Activated T-helper 2 cell treated with anti-CD3 and anti-CD28 coated beads, Interferon-gamma antibody, Interleukin-2, Interleukin-4, amounts not matched to agents 10 μg/mL and 5 μg/mL and 100 μg/mL, durations not matched to agents 14 hours and 24 hours and 36 hours (primary cell): ENCODE measurements at places on chromosomes 3 and 15. TPM values are rescaled to one million over a fixed set of nuclear protein-coding genes. Genes with fewer than 3 reads are reported as not detected.

GRCh38 chr3:12413721-12414255 is 70.5 kb upstream of the TSEN2 start:
- DNase-seq: no peak

GRCh38 chr3:171678971-171679492 is 131.3 kb downstream of the PLD1 start:
- DNase-seq: no peak

GRCh38 chr3:127775398-127776109 is 46.8 kb downstream of the MGLL start:
- DNase-seq: no peak

- DNase-seq: no peak
Observed at GRCh38 chr3:117133066-117133465, 423.5 kb downstream of the TUSC7 start.

DNA sequence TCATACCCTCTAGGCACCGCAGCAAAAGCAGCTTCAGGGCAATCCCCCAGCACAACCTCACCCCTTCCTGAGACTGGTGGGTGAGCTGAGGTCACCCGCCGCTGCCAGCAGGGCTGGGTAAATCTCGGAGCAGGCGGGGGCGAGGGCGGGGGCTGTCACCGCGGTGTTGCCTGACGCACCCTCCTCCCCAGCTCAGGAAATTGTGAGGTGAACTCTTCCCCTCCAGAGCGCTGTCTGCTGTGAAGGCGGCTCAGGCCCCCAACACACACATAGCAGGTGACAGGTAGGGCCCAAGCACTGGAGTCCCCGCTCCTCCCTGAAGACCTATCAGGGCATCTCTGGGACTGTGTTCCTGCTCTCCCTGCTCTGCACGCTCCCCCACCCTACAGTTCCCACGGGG is 30.2 kb upstream of the FURIN start:
- peak; percentile 79 for DNase-seq

- DNase-seq: no peak
Observed at GRCh38 chr3:29655015-29655747, 374.3 kb downstream of the RBMS3 start.

DNA sequence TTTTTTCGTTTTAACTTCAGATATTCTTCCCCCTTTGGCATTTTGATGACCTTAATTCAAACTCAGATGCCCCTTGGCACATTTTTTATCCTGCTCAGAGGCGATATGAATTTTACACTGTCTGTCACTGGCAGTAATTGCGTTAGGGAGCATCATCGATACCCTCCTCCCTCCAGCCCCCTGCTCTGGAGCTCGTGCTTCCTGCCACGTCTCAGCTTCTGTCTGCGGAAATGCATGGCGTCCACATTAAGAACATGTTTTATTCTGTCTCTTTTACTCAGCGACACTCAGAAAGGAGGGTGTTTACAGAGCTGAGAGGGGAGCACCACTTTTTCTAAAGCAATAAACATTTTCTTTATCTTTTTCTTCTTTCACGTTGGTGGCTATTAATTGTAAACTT is 254.2 kb downstream of the EBLN2 start:
- DNase-seq: no peak

DNA sequence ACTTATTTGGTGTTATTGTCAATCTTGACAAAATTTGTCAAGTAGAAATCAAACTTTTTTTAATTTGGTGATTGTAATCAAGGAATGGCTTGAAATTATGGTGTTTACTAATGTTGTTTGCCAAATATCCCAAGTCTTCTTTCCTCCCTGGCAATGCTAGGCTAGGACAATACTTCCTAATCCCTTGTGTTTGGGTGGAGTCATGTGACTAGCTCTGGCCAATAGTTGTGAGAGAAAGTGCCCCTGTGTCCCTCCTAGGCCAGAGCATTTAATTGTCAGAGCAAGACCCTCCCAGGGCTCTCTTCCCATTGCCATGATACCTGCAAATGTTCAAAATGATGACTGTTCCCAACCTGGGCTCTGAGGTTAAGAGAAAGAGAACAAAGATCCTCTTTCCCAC is 132.7 kb downstream of the ANXA2 start:
- DNase-seq: no peak

DNA sequence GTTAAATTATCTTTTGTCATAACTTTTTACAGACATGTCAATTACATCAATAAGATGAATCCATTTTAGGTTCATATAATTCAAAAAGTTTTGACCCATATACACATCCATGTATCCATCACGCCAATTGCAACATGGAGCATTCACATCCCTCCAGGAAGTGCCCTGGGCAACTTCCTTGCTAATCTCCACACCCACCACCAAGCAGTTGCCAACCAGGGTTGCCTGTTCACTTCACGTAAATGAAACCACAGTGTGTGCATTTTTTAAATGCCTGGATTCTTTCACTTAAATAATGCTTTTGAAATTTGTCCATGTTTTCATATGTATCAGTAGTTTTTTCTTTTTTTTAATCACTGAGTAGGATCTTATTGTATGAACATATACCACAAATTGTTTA is 40.7 kb upstream of the LYZL4 start:
- DNase-seq: no peak

- DNase-seq: no peak
Observed at GRCh38 chr3:120823156-120823555, 80.6 kb downstream of the GTF2E1 start.

DNA sequence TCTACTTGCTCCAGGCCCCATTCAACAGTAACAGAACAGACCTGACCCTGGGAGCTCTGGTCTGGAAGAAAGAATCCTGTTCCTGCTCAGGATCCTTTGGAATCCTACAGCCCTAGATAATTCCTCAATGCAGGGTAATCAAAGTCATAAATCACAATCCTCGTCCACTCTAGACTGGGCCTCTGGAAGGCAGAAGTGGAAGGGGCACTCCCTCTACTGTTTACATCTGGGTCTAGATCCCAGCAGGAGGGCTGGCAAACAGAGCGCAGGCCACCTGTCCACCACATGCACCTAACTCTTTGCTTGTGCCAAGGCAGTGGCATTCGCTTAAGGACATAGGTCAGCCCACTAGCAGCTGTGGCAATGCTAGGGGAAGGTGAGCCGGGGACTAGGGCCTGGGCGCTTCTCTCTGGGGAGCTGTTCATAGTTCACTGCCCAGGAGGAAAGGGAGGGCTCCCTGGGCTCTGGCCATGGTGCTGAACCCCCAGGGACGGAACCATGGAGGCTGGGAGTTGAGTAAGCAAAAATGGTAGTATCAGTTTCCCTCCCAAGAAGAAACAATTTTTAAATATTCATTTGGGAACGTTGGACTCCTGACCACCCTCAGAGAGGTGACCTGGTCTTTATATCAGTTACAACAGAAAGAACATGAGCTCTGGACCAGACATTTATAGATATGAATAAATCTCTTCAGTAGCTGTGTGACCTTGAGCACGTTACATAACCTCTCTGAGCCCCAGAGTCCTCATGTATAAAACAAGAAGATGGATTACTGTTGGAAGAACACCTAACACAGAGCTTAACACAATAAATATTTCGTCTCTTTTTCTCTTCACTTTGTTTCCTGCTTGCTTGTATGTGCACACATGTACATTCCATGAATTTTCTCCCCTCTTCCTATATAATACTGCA is 90.2 kb downstream of the NTRK3 start:
- DNase-seq: no peak

GRCh38 chr15:81085213-81085612 is 48.9 kb upstream of the CFAP161 start:
- DNase-seq: no peak

DNA sequence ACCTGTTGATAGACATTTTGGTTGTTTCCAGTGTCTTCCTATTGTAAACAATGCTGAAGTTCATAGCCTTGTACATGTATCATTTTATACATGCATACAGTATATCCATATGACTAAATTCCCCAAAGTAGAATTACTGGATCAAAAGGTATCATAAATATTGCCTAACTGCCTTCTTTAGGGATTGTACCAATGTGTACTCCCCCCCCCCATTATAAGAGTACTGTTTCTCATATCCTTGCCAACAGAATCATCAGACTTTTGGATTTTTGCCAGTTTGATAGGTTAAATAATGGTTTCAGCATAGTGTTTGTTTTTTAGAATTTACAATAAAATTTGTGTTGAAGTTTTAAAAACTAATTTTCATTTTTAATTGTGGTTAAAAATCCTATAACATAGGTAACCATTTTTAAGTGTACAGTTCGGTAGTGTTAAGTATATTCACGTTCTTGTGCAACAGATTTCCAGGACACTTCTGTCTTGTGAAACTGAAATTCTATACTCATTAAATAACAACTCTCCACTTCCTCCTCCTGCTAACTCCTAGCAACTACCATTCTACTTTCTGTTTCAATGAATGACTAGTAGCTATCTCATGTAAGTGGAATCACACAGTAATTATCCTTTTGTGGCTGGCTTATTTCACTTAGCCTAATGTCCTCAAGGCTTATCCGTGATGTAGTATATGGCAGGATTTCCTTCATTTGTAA is 30.8 kb upstream of the MAP3K13 start:
- no peak for DNase-seq

DNA sequence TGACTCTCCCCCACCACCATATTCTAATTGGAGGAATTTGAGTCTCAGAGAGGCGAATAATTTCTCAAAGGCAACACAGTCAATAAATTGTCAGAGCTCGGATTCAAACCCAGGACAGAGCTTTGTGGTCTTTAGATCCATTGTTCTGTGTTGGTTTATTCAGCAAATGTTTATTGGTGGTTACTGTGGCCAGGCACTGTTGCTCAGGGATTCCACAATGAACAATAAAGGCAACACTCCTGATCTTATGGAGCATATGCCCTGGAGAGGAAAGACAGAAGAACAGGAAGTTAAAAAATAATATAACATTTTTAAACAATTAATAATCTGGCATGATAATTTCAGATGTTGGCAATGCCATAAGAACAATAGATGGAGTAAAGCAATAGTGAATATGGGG is 291.7 kb upstream of the NR2E3 start:
- no peak for DNase-seq

DNA sequence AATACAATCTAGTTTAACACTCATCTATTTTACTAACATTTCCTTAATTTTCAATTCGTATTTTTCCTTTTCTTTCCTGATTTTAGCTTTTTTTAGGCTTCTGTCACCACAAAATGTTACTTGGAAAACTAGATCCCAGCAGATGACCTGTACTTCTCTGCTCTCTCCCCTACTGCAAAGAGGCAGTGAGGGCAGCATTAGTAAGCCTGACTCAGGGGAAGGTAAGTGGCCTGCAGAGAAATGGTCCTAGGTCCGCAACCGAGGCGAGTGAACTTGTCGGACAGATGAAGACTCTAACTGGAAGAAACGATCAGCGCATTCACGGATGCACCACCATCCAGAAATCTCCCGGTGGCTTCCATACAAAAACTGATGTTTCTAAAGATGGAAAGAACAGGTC is 20.4 kb downstream of the TMEM43 start:
- DNase-seq: no peak

- no peak for DNase-seq
Observed at GRCh38 chr3:33277193-33277882, at the start of gene FBXL2. TSS of gene FBXL2 (plus strand) at chr3:33277442. CDS start at chr3:33277513, 71 bp downstream.

DNA sequence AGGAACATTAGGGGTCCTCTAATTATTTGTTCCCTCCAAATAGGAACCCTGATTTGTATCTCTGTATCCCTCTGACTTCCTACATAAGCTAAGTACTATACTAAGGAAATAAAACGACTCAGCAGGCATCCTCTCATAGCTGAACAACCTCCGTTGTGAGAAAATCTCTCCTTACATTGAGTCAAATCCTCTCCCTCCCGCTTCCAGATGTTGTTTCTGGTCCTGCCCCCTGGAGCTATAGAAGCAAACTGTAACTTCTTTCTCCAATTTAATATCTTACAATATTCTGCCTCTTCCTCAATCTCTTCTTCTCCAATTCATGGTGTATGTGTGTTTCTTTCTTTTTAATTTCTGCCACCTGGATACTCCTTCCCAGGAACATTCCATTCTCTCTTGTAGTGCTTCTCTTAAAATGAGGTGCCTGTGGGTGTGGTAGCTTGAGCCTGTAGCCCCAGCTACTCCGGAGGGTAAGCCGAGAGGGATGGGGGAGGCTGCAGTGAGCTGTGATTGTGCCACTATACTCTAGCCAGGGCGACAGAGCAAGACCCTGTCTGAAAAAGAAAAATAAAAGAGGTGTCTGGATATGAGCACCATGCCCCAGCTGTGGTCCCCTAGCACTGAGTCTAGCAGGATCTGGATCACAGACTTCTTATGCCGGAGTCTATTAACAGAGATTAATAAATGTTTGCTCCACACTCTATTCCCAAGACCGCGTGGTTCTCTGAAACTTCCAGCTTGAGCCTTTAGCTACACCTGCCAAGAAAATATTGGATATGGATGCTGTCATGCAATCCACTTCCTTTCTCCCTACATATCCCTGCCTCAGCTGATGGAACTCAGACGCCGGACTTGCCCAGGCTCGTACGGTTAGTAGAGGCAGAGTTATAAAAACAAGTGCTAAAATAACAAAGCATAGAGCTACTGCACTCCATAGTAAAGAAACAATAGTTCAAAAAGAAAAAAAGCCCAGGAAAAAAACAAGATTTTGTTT is 42.9 kb upstream of the NEO1 start:
- no peak for DNase-seq

GRCh38 chr15:25374143-25374542 is 64.7 kb downstream of the UBE3A start:
- DNase-seq: no peak

DNA sequence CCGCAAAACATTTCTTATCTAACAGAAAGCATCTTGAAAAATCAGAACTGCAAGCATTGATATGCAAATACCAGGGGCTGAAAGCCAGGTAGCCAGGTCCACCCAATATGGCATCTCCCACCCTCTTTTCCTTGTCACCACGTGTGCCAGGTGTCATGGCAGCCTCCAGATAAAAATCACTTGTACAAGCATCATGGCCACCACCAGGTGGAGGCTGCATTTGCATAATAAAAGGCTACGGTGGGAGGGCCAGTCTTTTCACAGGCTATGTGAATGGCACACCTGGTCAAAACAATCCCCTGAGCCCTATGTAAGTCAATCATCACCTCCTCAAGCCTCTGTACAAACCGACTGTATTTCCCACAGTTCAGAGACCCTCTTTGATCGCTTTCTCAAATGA is 1233.1 kb upstream of the ALCAM start:
- no peak for DNase-seq

- DNase-seq: no peak
Observed at GRCh38 chr3:126818400-126819095, 114.5 kb downstream of the CHCHD6 start.

- no peak for DNase-seq
Observed at GRCh38 chr3:9247941-9248521, 1.4 kb downstream of the SRGAP3 start.

DNA sequence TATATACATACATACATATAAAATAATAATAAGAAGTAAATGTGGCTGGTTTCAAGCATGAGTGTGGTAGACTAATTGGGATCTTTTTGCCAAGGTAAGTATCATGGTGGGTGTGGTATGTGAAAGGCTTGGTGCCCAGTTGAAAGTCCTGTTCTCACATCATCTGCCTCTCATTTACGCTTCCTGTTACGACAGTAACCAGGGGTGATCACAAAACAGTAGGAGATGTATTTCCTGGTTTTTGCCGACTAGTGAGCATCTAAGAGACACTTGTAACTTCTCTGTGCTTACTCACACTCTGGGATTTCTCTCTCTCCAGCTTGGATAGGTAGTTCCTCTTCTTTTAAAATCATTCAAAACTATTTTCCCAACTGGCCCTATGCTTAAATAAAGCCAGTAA is 1028.3 kb upstream of the NR2F2 start:
- no peak for DNase-seq

The B3GNT5 gene
- total RNA-seq: 41.0 and 41.7 TPM in 2 replicates

The C3orf49 gene
- total RNA-seq: not detected in 2 replicates

The CSPG5 gene
- 1.1 and 1.7 TPM in 2 replicates for total RNA-seq

The TM6SF1 gene
- total RNA-seq: 1.7 and 3.3 TPM in 2 replicates

The C15orf62 gene
- 0.48 and 0.76 TPM in 2 replicates for total RNA-seq

The ADPRH gene
- total RNA-seq: 5.5 and 6.3 TPM in 2 replicates

The LEKR1 gene
- 0.30 and 0.52 TPM in 2 replicates for total RNA-seq

The NDUFB5 gene
- total RNA-seq: 90.3 and 91.6 TPM in 2 replicates

The ADCY5 gene
- total RNA-seq: not detected in 2 replicates

The STARD5 gene
- 3.3 and 4.5 TPM in 2 replicates for total RNA-seq

The ADAMTS9 gene
- total RNA-seq: not detected in 2 replicates

The MKRN3 gene
- total RNA-seq: 1.0 and 1.9 TPM in 2 replicates
